ENCODE measurements at places on chromosomes 2 and 18.

GRCh38 chr2:140747665-140748064, 1383.2 kb downstream of the LRP1B start:
- peak; percentile 19 for DNase-seq

- no peak for DNase-seq
These were observed 96.7 kb downstream of the CRIM1 start for GRCh38 chr2:36452260-36452659.

GRCh38 chr2:132623096-132623839, 46.7 kb downstream of the LYPD1 start:
- DNase-seq: no peak

DNA sequence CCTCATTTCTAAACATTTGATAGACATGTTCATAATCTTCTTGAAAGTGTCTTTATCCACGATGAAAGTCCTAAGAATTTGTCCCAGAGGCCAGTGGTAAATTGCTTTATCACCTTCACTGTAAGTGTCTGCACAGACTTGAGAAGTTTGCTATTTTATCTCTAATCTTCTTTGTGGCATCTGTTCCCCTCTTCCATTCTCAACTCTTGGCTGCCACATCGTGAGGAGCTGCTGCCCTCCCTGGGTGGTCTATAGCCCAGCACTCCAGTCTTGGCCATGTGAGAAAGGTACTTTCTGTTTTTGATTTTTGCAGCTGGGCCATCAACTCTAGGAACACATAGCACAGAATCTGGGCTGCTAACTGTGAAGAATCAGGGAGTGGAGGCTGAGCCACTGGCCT, 45.5 kb downstream of the SLC14A2 start:
- no peak for DNase-seq

- peak; percentile 58 for DNase-seq
These were observed 410 bp upstream of the TGIF1 start for GRCh38 chr18:3449512-3450011.

- DNase-seq: no peak
These were observed 162.6 kb downstream of the QPCT start for GRCh38 chr2:37507051-37507410.

DNA sequence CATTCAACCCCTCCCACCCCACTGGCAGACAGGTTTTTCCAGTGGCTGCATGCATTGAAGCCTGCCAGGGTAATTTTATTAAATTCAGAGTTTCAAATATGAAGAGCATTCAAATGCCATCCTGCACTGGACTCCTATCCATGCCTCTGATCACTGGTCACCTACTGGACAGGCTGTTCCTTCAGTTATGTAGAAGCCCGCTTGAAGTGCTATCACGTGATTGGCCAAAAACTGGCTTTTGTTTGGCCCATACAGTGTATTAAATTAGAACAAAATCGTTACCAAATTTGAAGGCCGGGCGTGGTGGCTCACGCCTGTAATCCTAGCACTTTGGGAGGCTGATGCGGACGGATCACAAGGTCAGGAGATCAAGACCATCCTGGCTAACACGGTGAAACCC, 464.1 kb downstream of the TSN start:
- no peak for DNase-seq

DNA sequence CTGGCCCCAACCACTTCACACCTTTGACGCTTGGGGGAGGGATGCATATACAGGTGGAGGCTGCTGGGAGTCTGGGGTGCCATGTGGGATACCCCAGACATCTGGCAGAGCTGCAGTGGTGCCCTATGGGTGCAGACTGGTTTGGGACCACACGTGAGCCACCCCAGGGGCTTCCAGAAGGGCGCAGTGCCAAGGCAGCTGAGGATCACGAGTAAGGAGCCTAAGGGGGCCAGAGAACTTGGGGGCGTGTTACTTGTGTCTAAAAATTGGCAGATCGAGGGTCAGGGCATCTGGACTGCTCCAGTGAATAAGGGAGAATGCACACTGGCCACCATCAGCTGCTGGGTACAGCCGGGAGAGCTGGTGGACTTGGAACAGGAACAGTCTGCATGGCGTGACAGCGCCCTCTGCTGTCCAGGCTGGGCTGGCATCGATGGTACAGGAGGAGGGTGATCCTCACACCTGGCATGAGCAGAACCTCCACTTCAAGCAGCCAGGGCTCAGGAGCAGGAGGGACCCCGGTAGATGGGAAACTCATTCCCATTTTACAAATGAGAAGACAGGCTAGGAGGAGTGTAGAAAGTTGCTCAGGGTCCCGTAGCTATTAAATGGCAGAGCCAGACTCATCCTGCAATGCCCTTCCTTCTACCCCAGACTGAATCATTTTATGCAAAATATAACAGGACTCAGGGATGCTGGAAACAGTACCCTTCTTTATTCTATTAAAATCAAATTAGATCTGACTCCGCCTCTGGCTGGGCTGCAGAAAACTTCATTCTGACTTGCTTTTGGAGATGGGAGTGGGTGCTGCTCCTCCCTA, 60.4 kb downstream of the ATOH8 start:
- DNase-seq: peak; percentile 79

DNA sequence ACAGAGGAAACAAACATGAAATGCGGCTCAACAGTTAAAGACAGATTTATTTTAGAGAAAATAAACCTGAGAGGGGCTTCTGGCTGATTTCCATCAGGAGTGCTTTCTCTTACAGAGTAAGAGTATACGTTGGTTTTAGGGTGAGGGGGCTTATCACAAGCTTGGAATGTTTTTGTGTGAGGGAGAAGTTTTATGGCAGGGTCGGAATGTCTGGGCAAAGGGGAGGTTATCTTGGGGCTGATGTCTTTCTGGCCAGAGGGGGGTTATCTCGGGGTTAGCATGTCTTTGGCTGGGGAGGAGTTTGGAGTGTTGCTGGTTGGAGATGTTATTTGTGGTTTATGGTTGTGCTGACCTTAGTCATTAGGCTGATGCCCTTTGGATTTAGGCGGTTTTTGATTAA, 22.1 kb downstream of the PTRHD1 start:
- DNase-seq: no peak

GRCh38 chr2:42147641-42148274, 21.4 kb upstream of the EML4 start:
- DNase-seq: no peak

DNA sequence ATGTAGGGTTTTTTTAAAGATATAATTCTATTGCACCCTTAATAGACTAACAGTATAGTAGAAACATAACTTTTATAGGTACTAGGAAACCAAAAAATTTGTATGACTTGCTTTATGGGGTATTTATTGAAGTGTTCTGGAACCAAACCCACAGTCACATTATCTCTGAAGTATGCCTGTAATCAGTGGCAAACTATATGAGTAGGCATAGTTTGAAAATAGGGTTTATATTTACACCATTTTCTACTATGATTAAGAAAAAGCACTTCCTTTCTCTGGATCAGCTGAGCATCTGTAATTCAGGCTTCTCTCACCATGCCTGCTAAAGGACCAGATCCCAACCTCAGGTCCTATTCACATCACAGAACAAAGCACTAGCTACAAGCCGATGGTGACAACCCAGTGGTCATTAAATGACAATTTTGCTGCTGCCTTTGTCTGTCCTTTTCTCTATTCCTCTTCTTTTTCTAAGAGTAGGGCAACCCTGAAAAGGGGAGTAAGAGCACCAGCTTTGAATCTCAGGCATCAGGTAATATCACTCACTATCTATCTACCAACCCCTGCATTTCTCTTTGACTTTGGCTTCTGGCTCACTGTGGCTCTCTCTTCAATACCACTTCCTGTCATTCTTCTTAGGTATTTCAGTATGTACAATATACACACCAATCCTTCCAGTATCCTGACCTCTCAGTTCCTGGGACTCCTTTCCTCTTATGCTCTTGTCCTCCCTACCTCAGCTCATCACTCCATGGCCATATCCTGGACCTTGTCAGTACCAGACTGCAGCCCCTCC, 14.4 kb downstream of the NEMP2 start:
- no peak for DNase-seq

GRCh38 chr2:240111253-240111652, 24.9 kb downstream of the COPS9 start:
- no peak for DNase-seq

- DNase-seq: no peak
These were observed 135.2 kb upstream of the HAAO start for GRCh38 chr2:42927334-42928160.

GRCh38 chr2:40220177-40220925, 231.5 kb downstream of the SLC8A1 start:
- DNase-seq: no peak

GRCh38 chr2:33436083-33436482, 40.4 kb upstream of the RASGRP3 start:
- no peak for DNase-seq

GRCh38 chr2:124755386-124755785, 730.3 kb downstream of the CNTNAP5 start:
- no peak for DNase-seq

DNA sequence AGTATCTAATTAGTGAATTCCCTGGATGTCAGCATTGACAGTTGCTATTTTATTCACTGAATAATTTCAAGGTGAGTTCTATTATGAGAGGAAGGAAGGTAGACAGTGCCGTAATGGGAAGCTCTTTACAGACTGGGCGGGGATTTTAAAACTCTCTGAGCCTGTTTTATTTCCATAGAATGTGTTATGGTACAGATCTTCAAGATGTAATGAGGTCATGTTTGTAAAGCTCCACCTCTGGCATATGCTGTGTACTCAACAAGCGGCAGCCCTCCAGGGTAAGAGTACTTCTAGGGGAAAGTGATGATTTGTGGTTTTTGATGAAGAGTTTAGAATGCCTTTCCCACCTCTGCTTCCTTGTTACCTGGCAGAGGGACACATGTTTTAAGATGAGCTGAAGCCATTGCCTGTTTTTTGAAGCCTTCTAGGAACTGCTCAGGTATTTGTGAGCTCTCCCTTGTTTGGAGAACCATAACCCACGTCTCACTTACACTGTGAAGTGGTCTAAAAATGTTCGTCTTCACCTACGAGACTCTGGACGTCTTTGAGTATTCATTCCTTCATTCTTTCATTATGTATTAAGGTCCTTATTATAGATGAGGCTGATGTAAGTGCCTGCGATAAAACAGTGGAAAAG, 251.2 kb downstream of the PTGR3 start:
- DNase-seq: no peak

DNA sequence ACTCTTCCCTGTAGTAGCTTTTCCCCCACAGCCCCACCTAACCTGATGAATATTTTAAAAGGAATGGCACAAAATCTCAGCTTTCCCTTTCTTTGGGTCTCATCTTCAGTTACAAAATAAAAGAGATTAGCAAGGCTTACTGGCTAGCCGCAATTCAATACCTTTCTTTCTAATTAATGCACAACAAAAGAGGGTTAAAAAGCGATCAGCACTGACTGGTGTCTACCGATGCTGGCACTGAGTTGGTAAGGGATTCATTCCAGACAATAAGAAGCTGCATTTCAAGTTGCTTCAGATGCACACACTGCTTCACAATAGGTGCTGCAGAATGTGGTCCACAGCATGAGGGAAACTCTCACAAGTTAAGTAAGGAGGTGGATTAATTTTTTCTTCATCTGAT, 41.9 kb downstream of the HDHD2 start:
- DNase-seq: no peak

- DNase-seq: no peak
These were observed 35.4 kb downstream of the TMX3 start for GRCh38 chr18:68679528-68679927.

- no peak for DNase-seq
These were observed 24.5 kb downstream of the RTTN start for GRCh38 chr18:70181015-70181414.

- no peak for DNase-seq
These were observed 16.4 kb downstream of the RMC1 start for GRCh38 chr18:23519734-23520133.

- no peak for DNase-seq
These were observed 388.7 kb downstream of the TNS1 start for GRCh38 chr2:217614096-217614495.

GRCh38 chr18:77049938-77050337, 82.6 kb downstream of the MBP start:
- no peak for DNase-seq

DNA sequence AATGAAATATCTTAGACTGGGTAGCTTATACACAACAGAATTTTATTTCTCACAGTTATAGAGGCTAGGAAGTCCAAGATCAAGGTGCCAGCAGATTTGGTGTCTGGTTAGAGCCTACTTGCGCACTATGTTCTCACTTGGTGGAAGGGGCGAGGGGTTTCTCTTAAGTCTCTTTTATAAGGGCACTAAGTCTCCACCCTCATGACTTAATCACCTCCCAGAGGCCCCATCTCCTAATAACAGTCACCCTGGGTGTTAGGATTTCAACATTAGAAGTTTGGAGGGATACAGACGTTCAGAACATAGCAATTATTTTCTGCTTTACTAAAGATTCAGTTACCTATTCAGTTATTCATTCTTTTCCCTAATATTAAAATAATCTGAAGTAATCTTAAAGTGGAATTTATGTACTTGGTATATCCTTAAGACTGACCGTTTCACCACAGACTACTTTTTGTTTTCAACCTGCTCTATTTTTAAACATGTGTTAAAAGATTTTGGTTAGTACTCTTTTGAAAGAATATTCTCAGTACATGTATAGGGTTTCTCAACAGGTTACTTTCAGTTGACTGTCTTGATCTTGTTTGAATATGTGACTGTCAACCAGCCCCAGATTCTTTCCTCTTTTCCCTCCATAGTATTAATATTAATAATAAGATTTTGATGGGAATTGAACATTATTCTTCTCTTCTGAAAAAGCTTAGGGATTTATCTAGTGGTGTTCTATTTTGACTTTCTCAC, 130.0 kb downstream of the TAF4B start:
- no peak for DNase-seq

- no peak for DNase-seq
These were observed 179.8 kb upstream of the HAAO start for GRCh38 chr2:42971947-42972736.

- no peak for DNase-seq
These were observed 160.7 kb downstream of the SH3RF3 start for GRCh38 chr2:109289504-109290222.

DNA sequence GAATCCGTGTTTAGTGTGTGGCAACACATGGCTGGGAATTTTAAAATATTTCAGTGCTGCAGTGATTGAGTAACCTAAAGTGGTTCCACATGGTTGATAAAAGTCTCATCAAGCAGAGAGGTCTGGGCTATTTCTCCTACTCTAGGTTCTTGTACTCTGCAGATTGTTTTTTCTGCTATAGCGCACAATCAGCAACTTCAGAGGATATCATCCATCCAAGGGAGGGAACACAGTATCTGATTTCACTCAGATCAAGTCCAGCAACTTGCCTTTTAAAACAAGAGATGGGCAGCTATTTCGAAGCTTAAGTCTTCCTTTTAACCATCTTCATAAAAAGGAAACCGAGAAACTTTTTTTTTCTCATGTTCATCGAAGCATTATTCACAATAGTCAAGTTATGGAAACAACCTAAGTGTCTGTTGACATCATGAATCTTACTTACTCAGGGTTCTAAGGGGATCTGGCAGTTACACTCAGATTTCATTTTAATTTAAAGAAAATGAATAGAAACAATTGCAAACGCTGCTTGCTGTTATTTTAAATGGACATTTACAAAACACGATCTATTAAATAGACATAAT, 172.7 kb upstream of the TRIB2 start:
- DNase-seq: no peak

- no peak for DNase-seq
These were observed 22.7 kb downstream of the ANKRD29 start for GRCh38 chr18:23640052-23640451.

GRCh38 chr18:59395226-59396175, 36.4 kb upstream of the LMAN1 start:
- DNase-seq: no peak

- DNase-seq: peak; percentile 71
These were observed 16.4 kb upstream of the THADA start for GRCh38 chr2:43611987-43612894.
